Lung (tissue), 17 donors: ENCODE measurements at places on chromosomes 16 and 17. TPM values are rescaled to one million over a fixed set of nuclear protein-coding genes. Genes with fewer than 3 reads are reported as not detected.
A peak's percentile ranks its signal among the peaks of the same experiment; 100 is the strongest.

DNA sequence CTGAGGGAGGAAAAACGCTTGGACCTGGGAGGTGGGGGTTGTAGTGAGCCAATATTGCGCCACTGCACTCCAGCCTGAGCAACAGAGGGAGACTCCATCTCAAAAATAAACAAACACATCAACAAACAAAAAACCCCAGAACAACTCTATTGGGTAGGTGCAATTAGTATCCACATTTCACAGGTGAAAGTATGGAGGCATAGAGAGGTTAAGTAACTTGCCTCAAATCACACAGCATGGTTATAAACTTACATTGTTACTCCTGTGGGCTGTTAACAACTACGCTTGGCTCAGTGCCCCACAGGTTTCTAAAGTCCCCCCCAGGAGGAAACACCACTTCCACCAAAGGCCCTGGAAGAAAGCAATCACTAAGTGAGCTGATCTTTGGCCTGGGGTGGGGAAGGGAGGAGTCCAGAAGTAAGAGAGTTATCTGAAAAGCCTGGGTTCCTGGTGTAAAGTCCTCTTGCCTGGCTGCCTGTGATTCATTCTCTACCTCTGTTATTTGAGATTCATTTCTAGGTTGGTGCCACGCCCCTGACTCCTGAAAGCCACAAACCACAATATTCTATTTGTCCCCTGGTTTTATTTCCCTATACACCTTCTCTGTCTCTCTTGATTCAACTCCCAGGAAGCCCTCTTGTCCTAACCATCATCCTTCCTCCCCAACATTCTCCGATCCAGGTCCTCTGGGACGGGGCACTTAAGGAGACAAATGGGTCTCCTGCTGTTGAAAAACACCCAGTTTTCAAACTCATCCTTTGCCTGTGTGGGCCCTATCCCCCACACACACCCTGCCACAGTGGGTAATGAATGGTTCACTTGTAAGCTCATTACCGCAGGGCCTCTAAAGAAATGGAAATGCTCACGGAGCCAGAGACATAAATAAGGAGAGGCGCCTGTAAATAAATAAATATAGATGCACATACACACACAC is 195.4 kb downstream of the XYLT1 start:
- H3K27me3 ChIP-seq: no peaks in the 10 kb centered on the region
- no peak overlapping the region for H3K4me3 ChIP-seq
- no peak for DNase-seq
- no peak overlapping the region for H3K27ac ChIP-seq
- H3K36me3 ChIP-seq: no peaks in the 10 kb centered on the region

- peak overlapping the region; percentile 72 for H3K27ac ChIP-seq
- peaks cover 1% of the 10 kb centered on the region for H3K36me3 ChIP-seq
- H3K4me3 ChIP-seq: peak overlapping the region; percentile 4
- DNase-seq: peak; percentile 58
These were observed 27.3 kb downstream of the SLFN11 start for GRCh38 chr17:35345926-35346771.

DNA sequence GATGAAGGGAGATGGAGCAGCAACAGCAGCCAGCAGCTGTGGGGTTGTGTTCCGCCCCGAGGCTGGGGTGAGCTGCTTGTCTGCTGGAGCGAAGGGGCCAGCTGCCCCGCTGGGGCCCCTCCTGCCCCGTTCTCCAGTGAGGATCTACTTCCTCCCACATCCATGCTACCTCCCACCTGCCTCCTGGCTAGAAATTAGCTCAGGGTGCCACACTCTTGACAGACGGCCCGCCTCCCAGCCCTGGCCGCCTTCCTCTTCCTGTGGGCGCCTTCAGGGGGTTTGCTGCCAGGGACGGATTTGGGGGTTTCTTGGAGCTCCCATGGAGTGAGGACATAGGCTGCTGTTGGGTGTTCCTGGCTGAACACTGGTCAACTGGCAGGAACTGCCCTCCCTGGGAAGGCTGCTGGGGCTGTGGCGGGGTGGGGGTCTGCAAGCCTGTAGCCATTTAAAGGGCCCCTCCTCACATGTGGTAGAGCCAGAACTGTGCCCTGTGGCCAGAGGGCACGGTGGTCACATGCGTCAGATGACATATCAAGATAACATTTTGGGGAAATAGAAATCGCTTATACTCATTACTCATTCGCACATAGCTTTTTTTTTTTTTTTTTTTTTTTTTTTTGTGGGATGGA is 13.1 kb downstream of the TBC1D24 start:
- H3K36me3 ChIP-seq: peaks cover 4% of the 10 kb centered on the region
- peak overlapping the region; percentile 15 for H3K27ac ChIP-seq
- peaks cover 20% of the 10 kb centered on the region for H3K4me1 ChIP-seq
- DNase-seq: no peak

GRCh38 chr16:57541754-57542435 is 548 bp upstream of the ADGRG5 start:
- DNase-seq: no peak
- no peaks in the 10 kb centered on the region for H3K4me1 ChIP-seq
- no peaks in the 10 kb centered on the region for H3K36me3 ChIP-seq

DNA sequence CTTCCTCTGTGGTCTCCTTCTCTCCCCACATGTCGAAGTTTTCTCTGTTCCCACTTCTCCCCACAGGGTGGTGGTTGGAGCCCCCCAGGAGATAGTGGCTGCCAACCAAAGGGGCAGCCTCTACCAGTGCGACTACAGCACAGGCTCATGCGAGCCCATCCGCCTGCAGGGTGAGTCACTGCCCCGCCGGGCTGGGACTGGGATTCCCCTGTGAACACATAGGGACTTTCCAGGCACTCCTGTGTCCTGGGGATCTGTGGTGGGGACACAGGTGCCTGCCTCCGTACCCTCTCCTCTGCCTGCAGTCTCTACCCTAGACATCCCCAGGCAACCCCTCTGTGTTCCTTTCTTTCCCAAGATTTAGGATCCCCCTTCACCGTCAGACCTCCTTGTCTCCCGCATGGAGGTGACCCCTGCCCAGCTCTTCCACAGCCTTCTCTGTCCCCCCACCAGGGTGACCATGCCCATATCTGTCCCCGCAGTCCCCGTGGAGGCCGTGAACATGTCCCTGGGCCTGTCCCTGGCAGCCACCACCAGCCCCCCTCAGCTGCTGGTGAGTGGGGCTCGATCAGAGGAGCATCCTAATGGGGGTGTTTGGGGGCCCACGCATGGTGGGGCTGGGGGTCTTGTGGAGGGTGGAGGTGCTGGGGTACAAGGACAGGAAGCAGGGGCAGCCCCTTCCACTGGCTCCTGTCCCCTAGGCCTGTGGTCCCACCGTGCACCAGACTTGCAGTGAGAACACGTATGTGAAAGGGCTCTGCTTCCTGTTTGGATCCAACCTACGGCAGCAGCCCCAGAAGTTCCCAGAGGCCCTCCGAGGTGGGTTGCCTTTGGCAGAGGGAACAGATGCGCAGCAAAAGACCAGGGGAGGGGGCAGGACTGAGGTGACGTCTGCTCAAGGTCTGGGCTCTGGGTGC is 5.8 kb downstream of the ITGAM start:
- H3K36me3 ChIP-seq: no peaks in the 10 kb centered on the region
- no peak overlapping the region for H3K4me3 ChIP-seq
- H3K4me1 ChIP-seq: no peaks in the 10 kb centered on the region
- no peak overlapping the region for H3K27ac ChIP-seq
- H3K27me3 ChIP-seq: no peaks in the 10 kb centered on the region
- no peak for DNase-seq

GRCh38 chr16:67537270-67537635 is 8.6 kb downstream of the RIPOR1 start:
- peak overlapping the region; percentile 85 for H3K27ac ChIP-seq
- peak overlapping the region; percentile 35 for H3K4me3 ChIP-seq
- DNase-seq: peak; percentile 65
- no peaks in the 10 kb centered on the region for H3K27me3 ChIP-seq

- H3K4me3 ChIP-seq: no peak overlapping the region
- no peak for DNase-seq
- H3K36me3 ChIP-seq: no peaks in the 10 kb centered on the region
- peaks cover 17% of the 10 kb centered on the region for H3K4me1 ChIP-seq
- no peaks in the 10 kb centered on the region for H3K27me3 ChIP-seq
- H3K27ac ChIP-seq: peak overlapping the region; percentile 5
These were observed 58.9 kb downstream of the TK2 start for GRCh38 chr16:66490774-66491715.

DNA sequence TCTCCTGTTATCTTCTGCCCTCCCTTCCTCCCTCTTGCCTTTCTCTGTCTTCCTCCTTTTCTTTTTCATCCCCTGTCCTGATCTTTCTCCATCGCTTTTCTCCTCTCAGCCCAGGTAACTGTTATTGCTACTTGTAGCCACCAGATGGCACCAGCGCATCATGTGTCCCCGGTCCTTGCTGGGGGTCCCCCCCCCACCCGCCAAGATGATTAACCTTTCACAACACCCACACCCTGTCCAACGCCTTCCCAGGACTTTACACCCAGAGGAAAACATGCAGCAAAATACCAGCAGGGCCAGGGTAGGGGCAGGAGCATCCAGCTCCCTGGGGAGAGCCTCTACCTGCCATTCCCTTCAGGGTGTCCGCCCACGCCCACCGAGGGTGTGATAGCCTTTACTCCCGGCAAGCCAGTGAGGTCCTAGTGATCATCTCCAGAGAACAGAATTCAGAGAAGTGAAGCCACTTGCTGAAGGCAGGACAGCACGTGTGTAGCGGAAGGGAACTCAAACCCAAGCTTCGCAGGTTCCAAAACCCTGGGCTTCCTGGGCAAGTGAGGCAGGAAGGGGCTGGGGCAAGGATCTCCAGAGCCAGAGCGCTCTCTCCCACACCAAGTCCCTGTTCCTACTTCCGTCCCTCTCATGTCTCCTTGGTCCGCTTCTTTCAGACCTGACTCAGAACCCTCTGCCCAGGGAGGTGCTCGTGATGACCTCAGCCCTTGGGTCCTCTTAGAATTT is 13.4 kb upstream of the TAC4 start:
- peak; percentile 55 for DNase-seq
- no peaks in the 10 kb centered on the region for H3K36me3 ChIP-seq
- no peaks in the 10 kb centered on the region for H3K4me1 ChIP-seq
- no peak overlapping the region for H3K4me3 ChIP-seq
- no peak overlapping the region for H3K27ac ChIP-seq
- H3K27me3 ChIP-seq: no peaks in the 10 kb centered on the region

DNA sequence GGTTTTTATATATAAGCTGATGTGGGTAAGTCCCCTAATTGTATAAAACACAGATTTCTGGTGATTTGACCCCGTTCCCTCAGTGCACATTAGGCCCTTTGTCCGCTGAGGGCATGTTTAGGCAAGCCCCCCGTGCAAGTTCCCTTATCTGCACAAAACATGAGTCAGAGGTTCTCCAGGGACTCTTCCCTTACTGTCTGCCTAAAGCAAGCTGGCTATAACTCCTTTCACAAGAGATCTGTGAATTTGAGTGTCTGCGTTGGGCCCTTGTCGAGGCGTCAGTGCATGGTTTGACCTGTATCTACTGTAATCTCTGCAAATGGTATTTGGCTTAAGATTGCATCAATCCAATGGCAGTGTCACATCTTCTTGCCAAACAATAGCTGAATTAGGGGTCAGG is 712.8 kb downstream of the CDH8 start:
- H3K27ac ChIP-seq: no peak overlapping the region
- H3K27me3 ChIP-seq: no peaks in the 10 kb centered on the region
- H3K4me1 ChIP-seq: no peaks in the 10 kb centered on the region
- no peak overlapping the region for H3K4me3 ChIP-seq

GRCh38 chr17:27466743-27467375 is 10.6 kb downstream of the KSR1 start:
- H3K36me3 ChIP-seq: no peaks in the 10 kb centered on the region
- peaks cover 5% of the 10 kb centered on the region for H3K4me1 ChIP-seq
- H3K4me3 ChIP-seq: no peak overlapping the region
- no peaks in the 10 kb centered on the region for H3K27me3 ChIP-seq
- H3K27ac ChIP-seq: peak overlapping the region; percentile 1
- DNase-seq: no peak

DNA sequence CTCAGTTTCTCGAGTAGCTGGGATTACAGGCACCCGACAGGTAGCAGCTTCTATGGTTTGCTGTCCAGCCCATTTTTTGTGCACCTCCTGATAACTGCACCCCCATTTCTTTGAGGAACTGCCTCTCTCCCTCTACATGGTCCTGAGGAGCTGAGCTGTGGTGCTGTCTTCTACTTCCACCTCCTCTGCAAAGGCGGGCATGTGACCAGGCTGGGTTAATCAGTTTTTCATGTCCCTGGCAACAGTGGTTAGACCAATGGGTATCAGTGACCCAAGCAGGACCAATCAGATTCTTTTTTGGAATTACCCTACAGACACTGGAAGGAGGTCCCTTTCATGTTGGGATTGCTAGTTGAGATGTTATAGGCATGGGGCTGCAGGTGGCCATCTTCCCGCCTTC is 41.3 kb downstream of the TBX21 start:
- H3K27ac ChIP-seq: no peak overlapping the region
- H3K27me3 ChIP-seq: no peaks in the 10 kb centered on the region
- H3K4me1 ChIP-seq: no peaks in the 10 kb centered on the region
- H3K36me3 ChIP-seq: no peaks in the 10 kb centered on the region
- no peak for DNase-seq
- no peak overlapping the region for H3K4me3 ChIP-seq

The SPATA32 gene
- total RNA-seq: not detected

The TP53TG3F gene
- not detected for total RNA-seq

The RUNDC1 gene
- total RNA-seq: 16.7 TPM

GRCh38 chr17:63515426-63515825 is 7.7 kb upstream of the KCNH6 start:
- no peak overlapping the region for H3K27ac ChIP-seq
- no peak overlapping the region for H3K4me3 ChIP-seq
- H3K4me1 ChIP-seq: no peaks in the 10 kb centered on the region
- no peaks in the 10 kb centered on the region for H3K36me3 ChIP-seq
- H3K27me3 ChIP-seq: no peaks in the 10 kb centered on the region

DNA sequence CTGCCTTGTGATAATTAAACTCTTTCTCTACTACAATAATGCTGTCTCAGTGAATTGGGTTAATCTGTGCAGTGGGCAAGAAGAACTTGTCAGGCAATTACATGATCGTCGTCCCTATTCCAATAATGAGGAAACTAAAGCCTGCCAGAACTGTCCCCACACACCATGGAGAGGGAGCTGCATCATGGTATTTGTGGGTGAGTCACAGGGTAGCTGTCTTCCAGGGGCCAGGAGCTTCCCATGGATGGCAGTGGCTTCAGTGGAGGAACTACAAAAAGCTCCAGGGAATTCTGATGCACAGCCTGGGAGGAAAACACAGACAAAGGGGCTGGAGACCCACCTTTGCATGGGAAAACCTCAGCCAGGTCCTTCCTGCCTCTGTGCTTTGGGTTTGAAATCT is 83.3 kb upstream of the C16orf82 start:
- no peaks in the 10 kb centered on the region for H3K36me3 ChIP-seq
- H3K27me3 ChIP-seq: no peaks in the 10 kb centered on the region
- no peak overlapping the region for H3K27ac ChIP-seq
- DNase-seq: no peak

- no peaks in the 10 kb centered on the region for H3K36me3 ChIP-seq
- DNase-seq: no peak
- no peak overlapping the region for H3K27ac ChIP-seq
- peaks cover 3% of the 10 kb centered on the region for H3K4me1 ChIP-seq
- no peak overlapping the region for H3K4me3 ChIP-seq
These were observed 21.8 kb downstream of the CACNA1H start for GRCh38 chr16:1174477-1175357.

- no peak overlapping the region for H3K4me3 ChIP-seq
- no peak overlapping the region for H3K27ac ChIP-seq
- peaks cover 3% of the 10 kb centered on the region for H3K4me1 ChIP-seq
- peaks cover 18% of the 10 kb centered on the region for H3K36me3 ChIP-seq
- DNase-seq: no peak
These were observed 1.7 kb upstream of the COASY start for GRCh38 chr17:42560246-42560645.

GRCh38 chr17:77618173-77618572 is 340.3 kb upstream of the TNRC6C start:
- DNase-seq: no peak
- H3K36me3 ChIP-seq: no peaks in the 10 kb centered on the region
- H3K4me3 ChIP-seq: no peak overlapping the region
- H3K4me1 ChIP-seq: peaks cover 2% of the 10 kb centered on the region
- H3K27ac ChIP-seq: no peak overlapping the region

The KRT27 gene
- total RNA-seq: 0.71 TPM

The YPEL2 gene
- total RNA-seq: 47.0 TPM

The HIRIP3 gene
- total RNA-seq: 16.9 TPM

The TBC1D3C gene
- total RNA-seq: not detected
